ENCODE measurements at places on chromosomes 7 and 10.

DNA sequence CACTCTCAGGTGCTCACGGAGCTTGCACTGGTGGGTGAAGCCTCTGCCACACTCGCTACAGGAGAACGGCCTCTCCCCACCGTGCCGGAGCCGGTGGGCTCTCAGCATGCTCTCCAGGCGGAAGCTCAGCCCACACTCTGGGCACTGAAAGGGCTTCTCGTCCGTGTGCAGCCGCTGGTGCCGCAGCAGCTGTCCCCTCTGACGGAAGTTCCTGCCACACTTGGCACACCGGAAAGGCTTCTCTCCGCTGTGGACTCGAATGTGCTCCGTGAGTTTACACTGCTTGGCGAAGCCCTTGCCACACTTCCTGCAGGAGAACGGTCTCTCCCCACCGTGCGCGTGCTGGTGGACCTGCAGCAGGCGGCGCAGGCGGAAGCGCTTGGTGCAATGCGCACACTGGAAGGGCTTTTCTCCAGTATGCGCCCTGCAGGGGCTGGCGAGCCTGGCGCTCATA, 19.3 kb downstream of the ZNF786 start:
- DNase-seq = no peak

DNA sequence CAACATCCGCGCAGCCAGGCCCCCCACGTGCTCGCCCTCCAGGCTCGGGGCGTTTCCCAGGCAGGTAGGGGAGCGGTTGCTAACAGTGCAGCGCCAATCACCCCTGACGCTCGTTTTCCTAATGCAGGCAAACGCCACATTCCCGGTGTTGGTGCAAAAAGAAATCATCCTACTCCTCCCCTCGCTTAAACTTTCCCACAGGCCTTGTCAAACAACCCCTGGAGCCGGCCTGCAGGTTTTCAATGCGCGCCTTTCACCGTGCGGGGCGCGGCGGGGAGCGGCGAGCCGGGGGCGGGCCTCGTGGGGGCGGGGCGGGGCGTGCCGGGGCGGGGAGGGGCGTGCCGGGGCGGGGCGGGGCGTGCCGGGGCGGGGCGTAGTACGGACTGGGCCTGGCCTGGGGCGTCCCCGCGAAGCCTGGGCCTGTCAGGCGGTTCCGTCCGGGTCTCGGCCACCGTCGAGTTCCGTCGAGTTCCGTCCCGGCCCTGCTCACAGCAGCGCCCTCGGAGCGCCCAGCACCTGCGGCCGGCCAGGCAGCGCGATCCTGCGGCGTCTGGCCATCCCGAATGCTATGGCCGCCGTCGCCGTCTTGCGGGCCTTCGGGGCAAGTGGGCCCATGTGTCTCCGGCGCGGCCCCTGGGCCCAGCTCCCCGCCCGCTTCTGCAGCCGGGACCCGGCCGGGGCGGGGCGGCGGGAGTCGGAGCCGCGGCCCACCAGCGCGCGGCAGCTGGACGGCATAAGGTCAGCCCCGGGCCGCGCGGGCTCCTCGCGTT, at the start of gene ECHDC3:
Gene ECHDC3 (plus strand): TSS at position 374 of the 770 bp plus-strand sequence. CDS start 195 bp downstream, at position 569.
- DNase-seq = no peak

GRCh38 chr10:79399223-79399831, 46.1 kb downstream of the ZCCHC24 start:
- DNase-seq = no peak

- DNase-seq = no peak
Observed at GRCh38 chr7:46207931-46208634, 287.0 kb upstream of the IGFBP3 start.

GRCh38 chr7:4849390-4849789, 12.4 kb downstream of the PAPOLB start:
- no peak for DNase-seq

GRCh38 chr10:4947635-4948596, 15.3 kb upstream of the AKR1C1 start:
- no peak for DNase-seq

DNA sequence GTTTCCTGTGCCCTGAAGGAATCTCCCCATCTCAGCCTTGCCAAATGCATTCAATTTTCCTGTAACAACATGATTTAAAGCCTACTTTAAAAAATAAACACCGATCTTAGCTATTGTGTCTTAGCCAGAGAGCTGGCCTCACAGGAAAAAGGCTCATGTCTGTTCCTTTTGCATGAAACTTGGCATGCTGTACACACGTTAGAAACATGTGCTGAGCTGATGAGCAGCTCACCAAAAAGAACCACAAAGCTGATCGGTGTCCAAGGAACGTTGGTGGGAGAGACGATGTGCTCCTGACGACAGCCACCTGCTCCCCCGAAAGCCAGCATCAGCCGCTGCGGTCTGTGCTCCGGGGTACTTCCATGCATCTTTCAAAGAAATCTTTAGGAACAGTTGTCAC, 135.9 kb downstream of the ADARB2 start:
- no peak for DNase-seq

DNA sequence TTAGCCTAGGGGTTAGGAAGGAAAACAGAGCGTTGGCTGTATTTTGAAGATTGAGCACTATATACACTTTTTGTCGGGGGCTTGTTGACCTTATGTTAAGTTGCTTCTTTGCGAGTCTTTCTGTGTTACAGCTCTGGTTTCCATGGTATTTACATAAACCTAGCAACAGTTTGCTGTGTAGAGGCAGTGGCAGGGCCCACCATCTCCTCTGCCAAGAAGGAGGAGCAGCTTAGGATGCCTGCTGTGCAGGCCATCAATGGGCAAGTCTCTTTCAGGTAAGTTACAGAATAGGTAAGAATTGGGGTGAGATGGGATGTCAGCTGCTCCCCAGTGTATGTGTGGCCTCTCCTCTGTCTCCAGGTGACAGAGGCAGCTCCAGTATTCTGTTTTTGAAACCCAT, 485.5 kb downstream of the LRMDA start:
- DNase-seq = no peak

GRCh38 chr7:107725138-107725740, 18.7 kb upstream of the CBLL1 start:
- DNase-seq = peak; percentile 3

- no peak for DNase-seq
Observed at GRCh38 chr7:26688936-26689506, 175.4 kb downstream of the SKAP2 start.

DNA sequence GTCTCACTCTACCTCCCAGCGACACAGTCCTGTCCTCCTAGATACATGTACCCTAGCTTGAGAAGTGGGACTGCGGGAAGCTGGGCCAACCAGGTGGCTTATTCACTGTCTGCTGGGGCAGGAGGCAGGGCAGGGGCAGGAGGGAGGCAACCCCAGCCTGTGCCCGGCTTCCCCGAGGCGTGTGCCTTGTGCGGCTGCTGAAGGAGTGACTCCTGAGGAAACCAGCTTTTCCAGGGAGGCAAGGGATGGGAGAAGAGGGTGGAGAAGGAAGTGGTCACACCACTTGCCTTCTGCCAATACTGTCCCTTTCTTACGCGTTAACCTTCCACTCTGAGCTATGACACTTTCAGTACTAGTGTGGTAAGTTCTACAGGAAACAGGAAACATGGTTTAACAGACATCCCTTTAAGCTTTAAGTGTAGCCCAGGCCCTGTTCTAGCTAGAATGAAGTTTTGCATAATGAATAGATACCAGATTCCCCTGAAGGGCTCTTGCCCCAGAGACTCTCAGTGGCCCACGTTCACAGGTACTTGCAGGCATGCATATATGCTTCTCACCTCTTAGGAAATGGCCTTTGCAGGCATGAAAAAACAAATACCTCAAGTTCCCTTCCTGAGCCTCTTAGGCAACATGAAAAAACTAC, 40.6 kb downstream of the SYPL1 start:
- DNase-seq = no peak

GRCh38 chr7:155494551-155494950, 36.6 kb downstream of the EN2 start:
- DNase-seq = no peak

- DNase-seq = no peak
Observed at GRCh38 chr7:8149222-8149621, 112.7 kb downstream of the ICA1 start.

- DNase-seq = no peak
Observed at GRCh38 chr7:29620556-29620930, 56.9 kb downstream of the PRR15 start.

GRCh38 chr10:125235093-125236069, 75.0 kb upstream of the CTBP2 start:
- DNase-seq = no peak

DNA sequence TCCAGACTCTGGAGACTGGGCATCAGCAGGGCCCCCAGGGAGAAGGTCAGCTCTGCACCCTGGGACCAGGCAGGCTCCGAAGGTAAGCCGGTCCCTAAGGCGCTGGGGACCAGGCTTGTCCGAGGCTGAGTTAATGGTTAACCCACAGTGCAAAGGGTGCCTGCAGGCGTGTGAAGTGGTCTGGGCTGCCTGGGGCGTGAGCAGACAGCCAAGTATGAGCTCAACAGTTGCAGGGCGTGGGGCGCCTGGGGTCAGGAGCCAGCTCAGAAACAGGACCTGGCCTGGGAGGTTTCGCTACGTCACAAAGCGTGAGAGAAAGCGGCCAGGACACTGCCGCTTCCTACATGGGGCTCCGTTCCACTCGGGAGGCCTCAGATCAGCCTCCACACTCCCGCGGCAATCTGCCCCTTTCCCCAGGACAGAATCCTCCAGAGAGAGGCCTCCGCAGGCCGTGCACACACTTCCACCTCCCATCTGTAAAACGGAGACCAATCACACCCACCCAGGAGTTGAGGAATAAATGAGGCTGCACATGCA, 16.0 kb downstream of the PDGFA start:
- no peak for DNase-seq

DNA sequence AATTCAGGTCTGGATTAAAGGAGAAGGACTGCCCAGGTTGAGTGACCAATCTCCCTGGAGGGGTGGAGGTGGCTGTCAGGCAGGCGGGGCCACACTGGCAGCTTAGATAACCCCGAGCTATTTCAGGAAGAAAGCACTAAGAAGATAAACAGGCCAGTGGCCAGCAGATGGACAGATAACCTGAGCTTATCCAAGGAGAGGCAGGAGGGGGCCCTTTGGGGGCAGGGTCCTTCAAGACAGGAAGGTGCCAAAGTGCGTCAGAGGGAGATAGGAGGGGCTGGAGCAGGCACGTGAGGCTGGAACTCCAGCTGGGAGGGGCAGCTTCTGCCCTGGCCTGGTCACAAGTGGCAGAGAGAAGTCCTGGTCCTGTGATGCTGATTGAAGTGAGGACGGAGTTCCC, 29.8 kb upstream of the PODXL start:
- no peak for DNase-seq

- no peak for DNase-seq
Observed at GRCh38 chr7:27967639-27968038, 213.0 kb downstream of the JAZF1 start.

- DNase-seq = no peak
Observed at GRCh38 chr7:29480934-29481651, 82.5 kb upstream of the PRR15 start.

DNA sequence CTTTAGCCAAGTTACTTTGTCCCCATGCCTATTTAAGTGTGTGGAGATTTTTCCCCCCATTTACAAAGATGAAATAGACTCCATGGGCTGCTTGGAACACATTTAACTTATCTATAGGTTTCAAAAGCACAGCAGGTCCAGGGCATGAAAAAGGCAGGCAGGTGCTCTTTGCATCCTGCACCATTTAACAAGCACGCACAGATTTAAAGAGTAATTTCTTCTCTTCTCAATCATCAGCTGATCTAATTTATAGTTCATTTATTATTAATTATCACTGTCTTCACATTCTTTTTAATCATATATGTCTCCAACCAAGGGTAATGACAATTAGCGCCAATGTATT, 156.8 kb downstream of the CACNA2D1 start:
- DNase-seq = no peak

DNA sequence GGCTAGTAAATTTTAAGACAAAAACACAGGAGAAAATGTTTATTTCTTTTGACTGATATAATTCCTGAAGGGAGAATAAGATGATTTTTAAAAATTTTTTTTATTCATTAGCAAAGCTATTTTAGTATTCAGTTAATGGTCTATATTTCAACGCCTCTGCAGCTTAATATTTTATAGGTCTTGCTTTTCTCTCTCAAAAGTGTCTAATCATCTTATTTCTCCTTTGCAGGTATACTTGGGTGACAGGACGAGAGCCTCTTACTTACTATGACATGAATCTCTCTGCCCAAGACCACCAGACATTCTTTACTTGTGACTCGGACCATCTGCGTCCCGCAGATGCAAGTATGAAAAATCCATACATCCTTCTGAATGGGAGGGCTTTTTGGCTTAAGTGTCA, 177.0 kb downstream of the ST7 start:
- DNase-seq = no peak

- DNase-seq = no peak
Observed at GRCh38 chr10:30995081-30995770, 36.4 kb downstream of the ZNF438 start.

DNA sequence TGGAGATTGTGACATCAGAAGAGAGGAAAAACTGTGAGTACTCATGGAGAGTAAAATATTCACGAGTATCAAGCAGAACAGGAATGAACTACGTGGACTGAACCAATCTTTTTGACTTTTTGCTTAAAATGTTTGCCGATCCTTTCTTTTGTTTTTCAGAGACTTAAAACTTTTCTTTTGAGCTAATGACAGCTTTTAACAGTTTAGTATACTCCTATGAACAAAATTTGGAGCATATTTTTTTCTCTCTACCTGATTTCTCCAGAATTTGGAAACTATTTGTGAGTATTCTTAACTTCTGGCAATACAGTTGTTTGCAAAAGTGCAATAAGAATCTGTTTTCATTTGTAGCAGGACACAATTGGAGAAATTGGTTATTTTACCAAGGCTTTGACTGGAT, 786.3 kb downstream of the SORCS1 start:
- DNase-seq = no peak
